ENCODE measurements at places on chromosomes 2 and 18.

DNA sequence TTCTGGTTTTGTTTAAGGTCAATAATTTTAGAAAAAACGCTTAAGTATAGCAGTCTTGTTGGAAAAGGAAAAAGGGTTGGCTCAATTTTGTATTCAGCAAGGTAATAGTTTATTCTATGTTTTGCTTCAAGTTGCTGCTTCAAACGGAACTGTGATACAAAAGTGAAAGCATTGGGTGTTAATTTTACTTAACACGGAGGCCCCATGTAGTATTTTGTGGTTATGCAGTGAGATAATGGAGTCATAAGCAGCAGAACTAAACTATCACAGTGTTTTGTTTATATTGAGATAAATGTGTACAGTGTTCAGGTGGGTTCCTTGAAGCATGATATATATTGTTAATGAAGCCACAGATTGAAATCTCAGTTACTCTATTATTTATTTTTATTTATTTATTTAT is 67.0 kb upstream of the LYPD6B start:
- no peaks in the 10 kb centered on the region for H3K27me3 ChIP-seq
- no peak overlapping the region for H3K27ac ChIP-seq
- H3K4me3 ChIP-seq: no peak overlapping the region
- peaks cover 51% of the 10 kb centered on the region for H3K4me1 ChIP-seq
- H3K36me3 ChIP-seq: peaks cover 15% of the 10 kb centered on the region
- DNase-seq: no peak

DNA sequence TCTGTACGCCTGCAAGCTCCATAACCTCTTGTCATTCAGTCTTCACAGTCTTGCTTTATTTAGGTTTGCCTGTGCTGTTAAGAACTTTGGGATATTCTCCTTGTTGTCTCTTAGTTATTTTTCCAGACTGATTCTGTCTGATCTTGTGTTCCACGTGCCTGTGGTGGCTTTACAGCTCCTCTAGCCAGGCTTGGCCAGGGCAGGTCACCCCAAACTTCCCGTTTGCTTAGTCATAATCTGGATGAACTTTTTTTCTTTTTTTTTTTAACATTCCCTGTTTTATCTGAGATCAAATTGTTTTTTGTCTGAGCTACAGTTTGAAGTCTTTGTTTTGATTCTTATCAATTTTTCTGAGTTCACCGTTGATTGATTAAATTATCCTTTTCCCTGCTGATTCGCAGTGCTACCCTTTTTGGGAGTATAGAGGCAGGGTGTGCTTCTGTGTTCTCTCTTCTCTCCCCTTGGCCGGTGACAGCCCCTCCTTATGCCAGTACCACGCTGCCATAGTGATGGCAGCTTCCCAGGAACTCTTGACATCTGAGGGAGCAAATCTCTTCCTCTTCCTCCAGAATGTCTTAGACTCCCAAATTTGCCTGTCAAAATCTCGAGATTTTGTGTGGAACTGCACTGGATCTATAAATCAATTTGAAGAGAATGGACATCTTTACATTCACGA is 2.5 kb downstream of the SP100 start:
- H3K4me3 ChIP-seq: no peak overlapping the region
- DNase-seq: no peak
- H3K36me3 ChIP-seq: no peaks in the 10 kb centered on the region
- peaks cover under 1% of the 10 kb centered on the region for H3K27me3 ChIP-seq

- no peaks in the 10 kb centered on the region for H3K4me1 ChIP-seq
- DNase-seq: no peak
- no peak overlapping the region for H3K27ac ChIP-seq
- H3K27me3 ChIP-seq: peaks cover 10% of the 10 kb centered on the region
- no peak overlapping the region for H3K4me3 ChIP-seq
Observed at GRCh38 chr18:48472610-48473009, 63.4 kb upstream of the ZBTB7C start.

DNA sequence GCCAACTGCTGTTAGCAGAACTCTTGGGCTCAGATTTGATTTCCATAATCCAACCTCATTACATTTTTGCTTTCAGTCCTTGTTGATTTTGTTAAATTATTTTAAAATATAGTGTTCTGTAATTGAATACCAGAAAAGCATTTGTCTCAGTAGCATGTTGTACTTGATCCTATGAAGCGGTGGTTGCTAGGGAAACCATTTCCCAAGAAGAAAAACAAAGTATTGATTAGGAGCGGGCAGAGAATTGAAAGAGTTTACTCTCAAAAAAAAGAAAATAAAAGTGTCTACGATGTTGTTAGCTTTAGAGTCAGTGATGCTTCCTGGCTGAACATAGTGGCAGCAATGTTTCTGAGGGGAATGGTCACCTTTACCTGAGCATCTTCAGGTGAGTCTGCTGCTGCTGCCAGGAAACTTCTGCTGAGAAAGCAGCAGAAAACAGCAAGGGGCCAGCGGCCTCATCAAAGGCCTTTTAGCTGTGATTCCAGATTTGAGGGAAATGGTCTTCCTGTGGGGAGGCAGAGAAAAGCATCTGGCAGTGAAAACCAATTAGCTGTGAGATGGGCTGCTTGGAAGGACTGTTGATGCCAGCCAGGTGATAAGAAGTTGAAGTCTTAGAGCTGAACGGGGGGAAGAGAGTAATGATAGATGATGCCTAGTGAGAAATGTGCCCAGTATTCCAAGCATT is 37.1 kb downstream of the CRIM1 start:
- peaks cover 49% of the 10 kb centered on the region for H3K4me1 ChIP-seq
- no peaks in the 10 kb centered on the region for H3K27me3 ChIP-seq
- peaks cover 3% of the 10 kb centered on the region for H3K36me3 ChIP-seq
- H3K27ac ChIP-seq: peak overlapping the region; percentile 28
- no peak overlapping the region for H3K4me3 ChIP-seq
- peak; percentile 44 for DNase-seq

- H3K27me3 ChIP-seq: no peaks in the 10 kb centered on the region
- no peak overlapping the region for H3K4me3 ChIP-seq
- H3K4me1 ChIP-seq: no peaks in the 10 kb centered on the region
- H3K27ac ChIP-seq: no peak overlapping the region
- H3K36me3 ChIP-seq: no peaks in the 10 kb centered on the region
- DNase-seq: no peak
Observed at GRCh38 chr2:100017633-100018032, 124.8 kb downstream of the AFF3 start.

DNA sequence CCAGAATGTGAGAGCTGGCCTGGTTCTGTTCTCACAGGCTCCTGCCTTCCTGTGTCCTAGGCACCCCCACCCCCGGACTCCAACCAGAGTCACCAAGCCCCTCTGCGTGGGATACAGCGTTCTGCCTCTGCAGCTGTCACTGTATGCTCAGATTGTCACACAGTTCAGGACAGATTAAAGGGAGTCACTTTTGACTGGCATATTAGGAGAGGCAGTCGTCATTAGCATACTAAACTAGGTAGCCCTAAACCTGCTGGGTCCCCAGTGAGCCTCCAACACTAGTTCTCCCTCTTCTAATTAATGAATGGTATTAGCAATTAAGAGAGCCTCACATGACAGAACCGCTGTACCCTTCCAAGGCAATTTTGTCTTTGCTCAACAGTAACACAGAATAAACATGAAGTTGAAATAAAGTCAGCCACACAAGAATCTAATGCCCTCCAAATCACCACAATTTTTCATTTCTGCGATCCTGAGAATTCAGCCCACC is 340.2 kb downstream of the CMPK2 start:
- H3K27ac ChIP-seq: no peak overlapping the region
- no peak for DNase-seq
- H3K4me3 ChIP-seq: no peak overlapping the region
- peaks cover 7% of the 10 kb centered on the region for H3K27me3 ChIP-seq

GRCh38 chr2:39018638-39019037 is 102.2 kb downstream of the SOS1 start:
- no peak for DNase-seq
- H3K27ac ChIP-seq: no peak overlapping the region
- H3K4me3 ChIP-seq: no peak overlapping the region
- peaks cover 33% of the 10 kb centered on the region for H3K4me1 ChIP-seq
- no peaks in the 10 kb centered on the region for H3K36me3 ChIP-seq

- no peak overlapping the region for H3K4me3 ChIP-seq
- H3K27me3 ChIP-seq: no peaks in the 10 kb centered on the region
- no peak overlapping the region for H3K27ac ChIP-seq
- no peaks in the 10 kb centered on the region for H3K36me3 ChIP-seq
- DNase-seq: no peak
- peaks cover 8% of the 10 kb centered on the region for H3K4me1 ChIP-seq
Observed at GRCh38 chr2:122543815-122544214, 788.4 kb downstream of the TSN start.

GRCh38 chr2:74373985-74374384 is 6.1 kb downstream of the DCTN1 start:
- peaks cover 31% of the 10 kb centered on the region for H3K36me3 ChIP-seq
- H3K4me3 ChIP-seq: peak overlapping the region; percentile 83
- peak; percentile 20 for DNase-seq

DNA sequence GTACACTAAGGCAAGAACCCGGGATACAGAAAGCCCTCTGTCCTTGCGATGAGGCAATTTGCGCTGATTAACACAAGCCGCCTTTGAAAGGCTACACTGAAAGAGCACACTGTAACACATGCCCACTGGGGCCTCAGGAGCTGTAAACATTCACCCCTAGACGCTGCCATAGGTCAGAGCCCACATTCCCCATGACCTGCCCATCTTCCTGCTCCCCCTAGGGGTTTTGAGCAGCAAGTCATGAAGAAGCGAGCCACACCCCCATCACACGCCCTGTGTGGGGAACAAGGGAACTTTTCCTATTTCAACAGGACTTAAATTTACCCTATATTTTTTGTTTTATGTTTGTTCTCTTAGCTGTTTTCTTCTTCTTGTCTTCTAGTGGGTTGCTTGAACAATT is 47.8 kb upstream of the SLC4A10 start:
- H3K27ac ChIP-seq: no peak overlapping the region
- no peak overlapping the region for H3K4me3 ChIP-seq
- DNase-seq: peak; percentile 70
- H3K27me3 ChIP-seq: no peaks in the 10 kb centered on the region
- no peaks in the 10 kb centered on the region for H3K36me3 ChIP-seq

GRCh38 chr18:8951491-8951890 is 151.0 kb upstream of the NDUFV2 start:
- H3K27ac ChIP-seq: no peak overlapping the region
- H3K27me3 ChIP-seq: no peaks in the 10 kb centered on the region
- H3K4me1 ChIP-seq: peaks cover 41% of the 10 kb centered on the region
- no peak for DNase-seq

- peaks cover 10% of the 10 kb centered on the region for H3K4me1 ChIP-seq
- H3K4me3 ChIP-seq: no peak overlapping the region
- peaks cover 15% of the 10 kb centered on the region for H3K36me3 ChIP-seq
Observed at GRCh38 chr2:196279541-196279940, 108.2 kb upstream of the STK17B start.

DNA sequence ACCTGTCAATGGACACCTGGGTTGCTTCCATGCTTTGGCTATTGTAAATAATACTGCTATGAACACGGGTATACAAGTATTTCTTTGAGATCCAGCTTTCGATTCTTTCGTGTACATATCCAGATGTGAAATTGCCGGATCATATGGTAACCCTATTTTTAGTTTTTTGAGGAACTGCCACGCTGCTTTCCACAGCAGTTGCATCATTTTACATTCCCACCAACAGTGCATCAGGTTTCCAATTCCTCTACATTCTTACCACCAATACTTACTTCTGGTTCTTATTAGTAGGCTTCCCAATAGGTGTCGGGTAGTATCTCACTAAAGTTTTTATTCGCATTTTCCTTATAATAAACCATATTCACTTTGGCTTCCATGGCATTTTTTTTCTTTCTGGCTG is 69.6 kb downstream of the PID1 start:
- no peak overlapping the region for H3K27ac ChIP-seq
- 0 out of 2 replicates have a peak, but pooled peaks cover 3% of the 10 kb centered on the region for H3K4me1 ChIP-seq
- no peaks in the 10 kb centered on the region for H3K36me3 ChIP-seq
- DNase-seq: no peak
- H3K4me3 ChIP-seq: no peak overlapping the region

DNA sequence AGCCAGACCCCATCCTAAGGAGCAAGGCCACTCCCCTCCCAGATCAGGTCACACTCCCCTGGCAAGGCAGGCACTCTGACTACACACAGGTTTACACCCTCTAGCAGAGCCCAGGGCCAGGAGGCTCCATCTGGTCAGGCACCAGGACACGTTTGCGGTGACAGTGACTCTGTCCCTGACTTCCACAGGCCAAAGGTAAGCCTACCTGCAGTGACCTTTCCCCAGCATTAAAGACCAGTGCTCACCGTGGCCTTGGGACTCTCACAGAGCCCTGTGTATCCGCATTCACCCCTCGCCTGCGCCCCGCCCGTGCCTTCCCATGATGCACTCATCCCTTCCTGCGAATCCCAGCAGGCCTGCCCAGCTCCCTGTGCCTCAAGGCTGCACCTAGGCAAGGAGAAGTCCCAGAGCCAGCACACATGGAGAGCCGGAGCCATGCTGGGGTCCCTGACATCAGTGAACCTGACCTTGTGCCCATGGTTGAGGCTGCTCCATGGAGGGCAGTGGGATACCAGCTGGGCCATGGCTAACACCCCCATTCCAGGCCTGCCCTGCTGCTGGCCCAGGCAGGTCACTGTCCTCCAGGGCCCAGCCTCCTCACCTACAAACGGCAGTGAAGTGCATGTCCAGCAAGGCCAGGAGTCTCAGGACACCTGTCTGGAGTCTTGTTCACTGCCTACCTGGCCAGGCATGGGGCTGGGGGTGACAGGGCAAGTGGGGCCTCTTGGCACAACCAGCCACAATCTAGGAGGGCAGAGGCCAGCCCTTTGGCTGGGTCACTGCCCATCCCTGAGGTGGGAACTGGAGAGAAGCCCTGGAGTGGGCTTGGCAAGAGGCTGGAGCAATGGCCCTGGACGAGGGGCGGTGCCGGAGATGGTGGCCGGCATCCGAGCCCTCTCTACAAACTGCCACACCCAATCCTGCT is 3.0 kb downstream of the NEURL3 start:
- peaks cover 9% of the 10 kb centered on the region for H3K4me1 ChIP-seq
- DNase-seq: no peak
- no peaks in the 10 kb centered on the region for H3K27me3 ChIP-seq

DNA sequence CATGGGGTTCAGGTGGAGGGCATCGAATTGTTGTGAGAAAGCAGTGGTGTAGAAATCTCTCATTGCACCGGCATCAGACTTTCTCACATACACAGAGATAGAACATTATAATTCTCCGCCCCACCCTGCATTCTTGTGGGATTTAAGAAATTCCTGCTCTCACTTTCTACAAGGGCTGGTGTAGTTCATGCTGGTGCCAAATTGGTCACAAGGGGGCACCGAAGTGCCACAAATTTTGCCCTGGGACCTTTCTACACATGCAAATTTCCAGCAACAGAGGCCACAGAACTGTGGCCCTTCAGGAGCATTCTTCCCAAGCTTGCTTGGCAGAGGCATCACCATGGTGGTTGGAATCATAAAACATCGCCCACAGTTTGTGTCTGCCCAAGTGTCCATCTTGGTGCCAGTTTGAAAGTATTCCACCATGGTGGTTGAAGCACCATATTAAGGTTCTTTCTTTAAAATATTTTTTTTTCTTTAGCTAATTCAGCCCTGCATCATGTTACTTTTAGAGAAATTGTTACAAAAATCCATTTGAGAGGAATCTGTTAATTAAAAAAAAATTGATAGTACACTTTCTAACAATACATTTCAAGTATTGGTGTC is 521.2 kb upstream of the FANCL start:
- no peaks in the 10 kb centered on the region for H3K27me3 ChIP-seq
- DNase-seq: peak; percentile 82
- H3K27ac ChIP-seq: no peak overlapping the region
- no peaks in the 10 kb centered on the region for H3K36me3 ChIP-seq
